ENCODE measurements at places on chromosomes 2 and 18. TPM values are rescaled to one million over a fixed set of nuclear protein-coding genes. Genes with fewer than 3 reads are reported as not detected.

Gene PRKAG3
- not detected for total RNA-seq

Gene BABAM2
- 17.4 TPM for total RNA-seq

Gene C2orf81
- total RNA-seq: 0.66 TPM

Gene CSRNP3
- total RNA-seq: 1.7 TPM

DNA sequence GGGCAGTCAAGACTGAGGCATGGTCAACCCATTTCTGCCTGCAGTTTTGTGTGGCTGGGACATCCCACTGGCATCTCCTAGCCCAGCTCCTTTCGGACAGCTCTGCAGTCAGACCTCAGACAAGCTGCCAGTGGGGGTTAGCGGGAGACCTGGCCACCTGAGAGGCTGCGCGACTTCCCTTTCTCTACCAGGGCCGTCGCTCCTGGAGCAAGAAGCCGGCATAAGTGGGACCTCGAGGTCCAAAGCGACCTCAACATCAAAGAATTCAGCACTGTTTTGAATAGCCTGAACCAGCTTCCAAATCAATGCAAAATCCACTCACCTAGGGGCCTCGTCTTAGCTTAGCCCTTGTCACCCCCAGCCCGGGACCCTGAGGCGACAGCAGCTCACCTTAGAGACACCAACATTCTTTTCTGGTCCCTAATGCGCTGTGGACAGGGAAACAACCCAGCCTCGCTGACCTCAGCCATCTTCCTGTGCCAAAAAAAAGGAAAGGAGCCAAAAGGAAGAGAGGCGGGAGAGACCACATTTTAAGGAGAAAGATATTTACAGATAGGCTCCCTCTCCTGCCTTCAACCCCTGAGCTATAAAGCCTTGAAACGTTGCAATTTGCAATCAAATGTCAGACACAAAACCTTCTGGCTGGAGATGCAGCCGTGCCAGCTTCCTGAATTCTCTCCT lies 81.2 kb downstream of the GFPT1 start:
- no peak for DNase-seq

DNA sequence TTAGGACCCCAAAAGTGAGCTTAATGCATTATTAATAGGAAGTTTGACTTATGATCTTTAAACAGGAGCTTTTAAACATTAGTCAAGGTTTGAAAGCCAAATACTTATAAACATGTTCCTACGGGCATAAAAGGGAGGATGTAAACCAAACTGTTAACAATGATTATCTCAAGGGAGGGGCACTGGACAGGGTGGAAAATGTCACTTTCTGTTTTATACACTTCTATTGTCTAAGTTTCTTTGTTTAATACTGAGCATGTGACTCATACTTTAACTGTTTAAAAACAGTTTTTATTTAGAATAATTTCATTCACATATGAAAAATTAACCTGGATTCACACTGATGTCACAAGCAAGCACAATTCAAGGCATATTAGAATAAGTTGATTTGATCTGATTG lies 18.3 kb upstream of the ITGA6 start:
- no peak for DNase-seq

GRCh38 chr2:172613040-172613439 lies 57.1 kb downstream of the PDK1 start:
- no peak for DNase-seq

- no peak for DNase-seq
These were observed 61.3 kb downstream of the MGAT4A start for GRCh38 chr2:98669675-98670074.

GRCh38 chr2:187581125-187581896 lies 27.1 kb upstream of the TFPI start:
- no peak for DNase-seq

Data from thymus (tissue), 14 donors.